ENCODE measurements at places on chromosomes 11 and 22.

- DNase-seq: no peak
These were observed 28.4 kb downstream of the ARHGAP32 start for GRCh38 chr11:129163714-129164164.

DNA sequence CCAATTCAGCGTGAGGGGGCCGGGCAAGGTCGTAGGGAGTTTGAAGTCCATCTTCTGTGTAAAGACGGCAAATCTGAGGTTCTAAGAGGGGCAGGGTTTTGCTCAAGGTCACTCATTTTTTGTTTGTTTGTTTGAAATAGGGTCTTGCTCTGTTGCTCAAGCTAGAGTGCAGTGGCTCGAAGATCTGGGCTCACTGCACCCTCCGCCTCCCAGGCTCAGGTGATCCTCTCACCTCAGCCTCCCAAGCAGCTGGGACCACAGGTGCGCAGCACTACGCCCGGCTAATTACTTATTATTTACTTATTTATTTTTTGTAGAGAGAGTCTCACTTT, 355 bp upstream of the AP1B1 start:
- DNase-seq: no peak

DNA sequence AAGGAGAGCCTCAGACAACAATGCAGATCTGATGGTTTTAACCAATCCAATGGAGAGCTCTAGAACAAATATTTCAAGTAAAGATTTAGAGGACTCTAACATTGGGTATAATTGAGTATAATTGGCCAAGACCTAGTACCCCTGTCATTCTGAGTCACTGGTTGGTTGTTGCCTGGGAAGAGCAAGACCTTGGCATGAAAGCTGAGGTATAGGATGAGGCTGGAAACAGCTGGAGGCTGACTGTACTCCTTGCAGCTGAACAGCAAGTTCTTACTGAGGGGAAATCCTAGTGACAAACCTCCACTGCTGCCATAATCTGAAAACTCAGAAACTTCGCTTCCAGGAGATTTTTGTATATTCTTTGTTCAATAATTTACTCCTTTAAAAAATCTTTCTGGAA, 54.3 kb upstream of the MUC15 start:
- DNase-seq: no peak

GRCh38 chr11:114764563-114764962, 86.2 kb downstream of the NXPE2 start:
- DNase-seq: no peak

DNA sequence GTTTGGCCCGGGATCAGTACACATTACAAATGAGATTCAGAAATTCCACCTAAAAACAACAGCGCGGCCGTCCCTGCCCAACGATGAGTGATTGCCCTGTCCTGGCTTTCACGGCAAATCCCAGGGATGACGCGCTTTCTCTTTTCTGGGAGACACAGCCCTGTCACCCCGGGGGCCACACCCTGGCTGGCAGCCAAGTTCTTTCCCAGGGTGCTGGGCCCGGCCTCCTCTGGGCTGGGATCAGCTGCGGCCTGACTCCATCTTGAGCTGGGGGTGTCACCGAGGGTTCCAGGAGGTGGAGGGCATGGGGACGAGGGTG, 82.7 kb downstream of the FBLN1 start:
- DNase-seq: no peak
